ENCODE measurements at places on chromosomes 7 and 10. TPM values are rescaled to one million over a fixed set of nuclear protein-coding genes. Genes with fewer than 3 reads are reported as not detected.

DNA sequence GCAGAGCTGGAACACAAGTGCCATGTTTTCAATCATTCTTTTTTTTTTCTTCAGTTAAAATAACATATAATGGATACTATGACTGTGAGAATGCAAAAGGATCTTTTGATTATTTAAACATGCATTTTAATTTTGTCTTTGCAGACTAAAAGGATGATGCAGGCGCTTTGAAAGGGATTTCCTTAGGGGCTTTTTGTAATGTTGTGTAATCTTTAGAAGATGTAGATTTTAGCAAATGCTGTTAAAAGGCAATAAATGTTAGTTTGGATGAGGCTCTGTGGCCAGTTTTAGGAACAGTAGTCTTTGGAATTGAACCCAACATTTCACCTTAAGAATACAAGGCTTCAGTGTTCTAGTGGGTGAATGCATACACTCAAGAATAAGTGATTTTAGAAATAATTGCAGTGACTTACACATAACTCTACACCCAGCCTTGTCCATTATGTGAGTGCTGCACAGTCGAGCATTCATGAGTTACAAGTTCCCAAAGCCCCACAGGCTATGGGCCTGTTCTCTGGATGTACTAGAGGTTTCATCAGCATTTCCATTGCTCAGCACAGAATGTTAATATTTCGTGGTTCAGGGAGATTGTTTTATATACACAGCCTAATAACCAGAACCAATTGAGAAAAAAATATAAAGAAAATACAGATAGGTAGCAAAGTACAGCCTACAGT lies 11.6 kb downstream of the PAPSS2 start:
- DNase-seq, result no peak

GRCh38 chr10:132363921-132364593 lies 32.1 kb downstream of the LRRC27 start:
- no peak for DNase-seq

- peak; percentile 58 for DNase-seq
Measured at GRCh38 chr7:131007439-131008330, 273.7 kb upstream of the KLF14 start.

EBLN1 gene
- not detected for total RNA-seq

MBL2 gene
- not detected for total RNA-seq
